ENCODE measurements at places on chromosomes 3 and 15.

DNA sequence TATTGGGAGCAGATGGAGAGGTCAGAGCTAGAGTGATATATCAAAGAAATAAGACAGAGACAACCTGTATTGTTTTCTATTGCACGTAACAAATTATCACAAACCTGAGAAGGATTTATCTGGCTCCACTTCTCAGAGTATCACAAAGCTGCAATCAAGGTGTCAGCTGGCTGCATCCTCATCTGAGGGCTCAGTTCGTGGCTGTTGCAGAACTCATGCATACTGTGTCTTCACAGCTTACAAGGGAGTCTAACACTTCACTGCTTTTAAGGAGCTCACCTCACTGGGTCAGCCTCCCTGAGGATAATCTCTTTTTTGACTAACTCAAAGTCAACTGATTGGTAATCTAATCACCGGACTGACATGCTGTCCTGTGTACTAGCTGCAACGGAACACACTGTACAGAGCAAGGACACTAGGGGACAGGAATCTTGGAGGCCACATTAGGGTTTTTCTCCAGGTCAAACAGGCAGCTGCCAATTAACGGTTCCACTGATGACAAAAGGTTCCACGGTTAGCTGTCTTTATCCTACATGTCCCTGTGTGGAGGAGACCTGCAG, 1006.8 kb upstream of the SEMA6D start:
- DNase-seq, result no peak

GRCh38 chr15:40554161-40554525, 10.7 kb downstream of the CCDC32 start:
- DNase-seq, result no peak

- DNase-seq, result no peak
Measured at GRCh38 chr3:175977968-175978752, 1119.0 kb downstream of the NAALADL2 start.

DNA sequence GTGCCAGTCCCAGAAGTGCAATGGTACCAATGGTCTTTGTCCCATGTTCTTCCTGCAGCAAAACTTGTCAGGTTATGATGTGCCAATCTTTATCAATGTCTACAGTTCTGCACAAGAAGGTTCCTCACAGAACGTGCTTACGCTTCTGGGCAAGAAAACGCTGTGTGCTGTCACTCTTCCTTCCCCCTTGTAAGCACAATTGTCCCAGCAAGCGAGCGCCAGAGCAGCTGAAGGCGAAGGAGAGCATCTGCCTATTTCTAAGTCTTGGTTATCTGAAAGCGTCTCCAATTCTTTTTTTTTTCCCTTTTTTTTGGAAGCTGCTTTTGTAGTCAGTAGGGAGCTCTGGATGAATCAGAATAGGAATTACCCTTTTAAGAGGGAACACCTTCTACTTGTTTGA, 514.4 kb downstream of the FGF12 start:
- no peak for DNase-seq

DNA sequence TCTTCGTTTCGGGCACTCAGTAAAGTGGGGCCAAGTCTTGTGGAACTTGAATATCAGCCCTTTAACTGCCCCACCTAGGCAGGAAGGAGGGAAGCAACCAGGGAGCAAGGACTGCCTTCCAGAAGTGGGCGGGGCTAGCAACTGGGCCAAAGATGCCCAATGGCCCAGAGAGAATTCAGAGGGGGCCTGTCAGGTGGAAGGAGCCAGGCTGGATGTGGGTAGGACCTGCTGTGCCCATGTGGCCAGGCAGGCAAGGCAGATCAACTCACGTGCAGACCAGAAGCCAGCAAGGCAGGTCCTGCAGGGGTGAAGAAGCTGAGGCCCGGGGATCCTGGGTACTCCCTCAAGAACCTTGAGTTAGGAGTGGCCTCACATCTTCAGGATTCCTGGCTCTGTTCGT, 5.5 kb downstream of the MAP6D1 start:
- DNase-seq, result no peak

DNA sequence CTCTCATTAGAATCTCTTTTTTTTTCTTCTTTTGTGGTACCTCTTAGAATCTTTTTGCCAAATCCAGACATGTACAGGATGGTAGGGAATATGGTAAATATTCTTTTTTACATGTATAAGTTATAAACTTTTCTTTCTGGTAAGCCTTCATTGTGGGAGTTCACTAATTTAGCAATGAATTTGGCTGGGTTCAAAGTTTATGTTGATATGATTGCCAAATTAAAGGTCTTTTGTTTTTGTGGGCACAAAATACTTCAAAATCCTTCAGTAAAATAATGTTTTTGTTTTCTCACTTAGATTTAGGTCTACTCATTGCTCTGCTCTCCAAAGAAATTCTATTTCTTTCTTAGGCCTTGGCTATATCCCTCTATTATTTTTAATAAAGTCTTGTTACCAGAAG, 1405.9 kb upstream of the ALCAM start:
- no peak for DNase-seq

DNA sequence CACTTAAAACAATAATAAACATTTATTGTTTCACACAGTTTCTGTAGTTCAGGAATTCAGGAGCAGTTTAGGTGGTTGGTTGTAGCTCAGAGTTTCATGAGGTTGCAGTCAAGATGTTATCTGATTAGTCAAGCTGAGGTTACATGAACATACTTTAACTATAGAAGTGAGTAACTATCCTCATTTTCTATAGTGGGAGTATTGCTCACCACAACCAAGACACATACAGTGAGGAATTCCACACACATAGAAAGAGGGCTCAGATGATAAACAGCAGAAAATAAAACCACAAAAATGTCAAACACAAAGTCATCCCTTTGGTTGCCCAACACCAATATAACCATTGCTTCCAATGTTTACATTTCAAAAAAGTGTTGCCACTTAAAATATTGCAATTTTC, 13.6 kb downstream of the SCN11A start:
- DNase-seq, result no peak

GRCh38 chr3:111856501-111856900, 2.6 kb upstream of the PHLDB2 start:
- no peak for DNase-seq

GRCh38 chr3:126310816-126311215, 46.4 kb downstream of the KLF15 start:
- no peak for DNase-seq

DNA sequence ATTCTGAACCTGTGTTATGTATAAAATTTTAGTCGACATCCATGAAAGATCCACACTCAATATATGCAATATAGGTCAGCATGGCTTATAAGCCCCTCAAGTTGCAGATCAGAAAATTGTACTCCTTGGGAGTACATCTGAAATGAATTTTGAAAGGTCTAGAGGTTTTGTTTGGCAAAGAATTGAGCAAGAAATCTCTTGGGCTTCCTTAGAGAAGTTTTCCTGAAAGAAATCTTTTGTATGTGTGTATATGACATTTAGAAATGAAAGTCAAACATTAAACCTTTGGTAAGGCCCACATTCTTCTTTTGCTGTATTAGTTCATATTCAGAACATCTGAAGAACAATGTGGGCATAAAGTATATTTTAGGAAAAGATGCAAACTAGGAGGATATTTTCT, 1006.6 kb downstream of the NAALADL2 start:
- no peak for DNase-seq

GRCh38 chr15:59997070-59997701, 6.9 kb upstream of the FOXB1 start:
- no peak for DNase-seq

DNA sequence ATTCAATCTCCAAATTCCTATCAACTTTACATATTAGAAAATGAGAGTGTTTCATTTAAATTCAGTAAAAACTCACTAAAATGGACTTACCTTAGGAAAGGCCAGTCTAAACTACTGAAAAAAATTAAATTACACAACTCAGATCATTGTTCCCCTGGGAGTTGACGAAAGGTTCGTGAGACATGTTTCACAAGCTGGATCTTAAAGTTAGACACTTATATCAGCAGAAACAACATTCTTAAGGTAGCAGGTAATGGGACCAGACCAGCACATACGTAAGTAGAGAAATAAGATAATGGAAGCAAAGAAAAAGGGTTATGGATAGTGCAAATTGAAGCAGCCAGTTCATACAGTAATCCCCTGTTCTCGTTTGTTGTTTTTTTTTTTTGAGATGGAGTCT, 8.9 kb downstream of the RFX7 start:
- no peak for DNase-seq

GRCh38 chr15:40940296-40940801, 11.2 kb downstream of the DLL4 start:
- no peak for DNase-seq

- DNase-seq, result no peak
Measured at GRCh38 chr3:184508938-184509337, 52.6 kb upstream of the EPHB3 start.

DNA sequence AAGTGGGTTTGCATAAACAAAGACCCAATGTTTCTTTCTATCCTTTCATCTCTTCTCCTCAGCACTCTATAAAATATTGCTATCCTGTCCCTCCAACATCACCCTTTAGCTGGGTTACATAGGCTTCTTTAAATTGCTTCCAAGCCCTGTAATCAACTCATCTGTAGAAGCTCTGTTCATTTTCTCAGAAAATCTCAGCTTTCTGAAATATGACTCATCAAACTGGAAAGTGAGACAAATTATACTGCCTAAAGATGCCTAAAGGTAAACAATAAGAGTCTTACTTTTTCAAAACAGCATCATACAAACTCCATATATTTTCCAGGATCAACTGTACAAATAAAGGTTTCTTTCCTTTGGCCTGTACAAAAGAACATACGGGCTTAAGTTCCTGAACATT, 33.8 kb downstream of the EFL1 start:
- DNase-seq, result no peak

DNA sequence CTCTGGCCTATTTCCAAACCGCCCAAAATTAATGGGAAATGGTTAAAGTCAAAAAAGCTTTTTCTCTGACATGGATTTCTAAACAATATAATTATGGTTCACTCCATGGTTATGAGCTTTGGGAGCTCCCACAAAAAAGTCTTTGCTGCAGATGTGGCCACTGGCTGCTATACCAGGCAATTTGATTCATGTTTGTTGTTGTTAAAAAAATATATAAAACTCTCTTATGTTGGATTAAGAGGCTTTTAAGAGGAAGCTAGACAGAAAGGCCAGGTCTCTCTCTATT, 258.6 kb downstream of the TIGIT start:
- no peak for DNase-seq

GRCh38 chr3:141489203-141489602, 2.4 kb downstream of the RASA2 start:
- DNase-seq, result no peak

- DNase-seq, result no peak
Measured at GRCh38 chr3:139248593-139249255, 95.1 kb upstream of the MRPS22 start.

DNA sequence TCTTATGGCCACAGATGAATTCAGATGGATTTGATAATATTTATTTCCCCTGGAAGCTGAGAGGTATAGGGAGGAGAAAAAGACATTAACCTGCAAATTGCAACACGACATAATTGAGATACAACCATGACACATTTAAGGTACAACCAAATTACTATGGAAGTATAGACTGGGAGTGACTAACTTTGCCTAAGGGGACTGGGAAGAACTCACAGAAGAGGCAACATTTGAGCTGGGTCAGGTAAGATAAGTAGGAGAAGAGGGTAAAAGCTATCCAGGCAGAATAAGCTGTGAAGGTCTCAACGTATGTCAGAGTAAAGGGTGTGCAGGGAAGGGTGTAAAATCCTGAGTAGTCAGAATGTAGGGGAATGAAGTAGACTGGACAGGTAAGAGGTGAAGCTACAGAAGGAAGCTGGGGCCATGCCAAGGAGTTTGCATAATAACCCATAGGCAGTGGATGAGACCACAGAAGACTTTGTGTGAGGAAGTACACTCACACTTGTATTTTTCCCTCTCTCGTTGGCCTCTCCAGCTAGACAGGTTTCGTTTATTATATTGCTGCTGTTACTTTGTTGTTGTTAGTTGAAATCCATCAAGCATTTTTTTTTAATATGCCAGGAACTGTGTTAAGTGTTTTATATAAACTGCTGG, 28.0 kb upstream of the PTX3 start:
- no peak for DNase-seq

DNA sequence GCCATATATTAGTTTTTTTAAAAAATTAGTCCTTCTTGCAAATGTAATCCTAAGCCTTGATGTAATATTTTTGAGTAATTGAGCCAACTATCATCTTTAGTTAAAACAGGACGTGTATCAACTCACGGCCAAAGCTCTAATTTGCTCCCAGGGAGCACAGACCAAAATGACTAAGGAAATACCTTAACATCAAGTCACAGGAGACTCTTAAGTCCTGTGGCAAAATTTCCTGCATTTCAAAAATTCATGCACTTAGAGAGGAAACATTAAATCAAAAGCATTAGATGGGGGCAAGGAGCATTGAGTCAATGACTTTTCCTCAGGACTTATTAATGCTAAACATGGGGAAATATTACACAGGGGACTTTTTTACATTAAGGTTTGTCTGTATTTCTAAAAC, 276.0 kb downstream of the MFSD1 start:
- no peak for DNase-seq
